ENCODE measurements at places on chromosomes 11 and 22.

DNA sequence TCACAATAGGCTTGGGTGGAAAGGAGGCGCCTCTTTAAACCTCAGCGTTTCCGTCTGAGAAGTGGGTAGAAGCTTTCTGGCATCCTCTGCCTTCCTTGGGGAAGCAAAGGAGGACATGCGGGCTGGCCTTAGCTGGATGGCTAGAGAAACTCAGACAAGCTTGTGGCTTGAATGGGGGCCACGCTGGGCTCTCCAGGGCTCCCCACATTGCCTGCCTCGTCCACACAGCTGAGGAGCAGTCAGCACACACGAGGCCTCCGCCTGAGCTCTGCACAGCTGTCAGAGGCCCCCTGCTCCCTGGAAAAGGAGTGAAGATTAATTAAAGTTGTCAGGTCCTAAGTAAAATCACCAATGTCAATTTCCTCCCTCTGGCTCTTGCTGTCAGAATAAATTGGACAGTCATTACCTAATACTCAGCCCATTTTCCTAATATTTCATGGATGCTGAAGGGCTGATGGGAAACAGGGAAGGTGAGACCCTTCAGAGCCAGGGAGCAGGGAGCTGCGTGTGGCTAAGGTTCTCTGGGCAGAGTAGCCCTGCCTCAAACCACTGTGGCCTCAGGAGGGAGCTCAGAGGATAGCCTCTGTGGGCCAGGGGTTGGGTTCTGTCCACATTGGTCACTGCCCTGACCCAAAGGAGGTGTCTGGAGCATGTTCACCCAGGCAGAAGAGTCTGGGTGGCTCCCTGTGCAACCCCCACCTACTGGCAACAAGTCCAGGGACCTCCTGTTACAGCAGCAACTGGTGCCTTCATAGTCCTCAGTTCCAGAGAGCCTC lies 118.3 kb upstream of the CD82 start:
- no peak for DNase-seq

GRCh38 chr11:119626871-119627270 lies 102.1 kb downstream of the NECTIN1 start:
- no peak for DNase-seq

- no peak for DNase-seq
These were observed 24.3 kb upstream of the KCNA4 start for GRCh38 chr11:30041171-30041570.

DNA sequence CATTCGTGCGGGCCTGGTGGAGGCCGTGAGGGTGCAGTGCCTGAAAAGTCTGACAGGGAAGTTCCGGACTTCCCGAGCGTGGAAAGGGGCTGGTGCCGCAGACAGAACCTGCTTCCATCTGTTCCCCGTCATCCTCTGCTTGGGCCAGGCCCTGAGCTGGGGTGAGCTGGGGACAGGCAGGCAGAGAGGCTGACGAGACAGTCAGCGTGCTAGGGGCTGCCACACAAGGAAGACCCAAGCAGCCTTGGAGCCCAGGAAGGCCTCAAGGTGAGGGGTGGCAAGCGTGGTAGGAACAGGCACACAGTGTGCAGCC lies 25.5 kb downstream of the NADSYN1 start:
- no peak for DNase-seq

DNA sequence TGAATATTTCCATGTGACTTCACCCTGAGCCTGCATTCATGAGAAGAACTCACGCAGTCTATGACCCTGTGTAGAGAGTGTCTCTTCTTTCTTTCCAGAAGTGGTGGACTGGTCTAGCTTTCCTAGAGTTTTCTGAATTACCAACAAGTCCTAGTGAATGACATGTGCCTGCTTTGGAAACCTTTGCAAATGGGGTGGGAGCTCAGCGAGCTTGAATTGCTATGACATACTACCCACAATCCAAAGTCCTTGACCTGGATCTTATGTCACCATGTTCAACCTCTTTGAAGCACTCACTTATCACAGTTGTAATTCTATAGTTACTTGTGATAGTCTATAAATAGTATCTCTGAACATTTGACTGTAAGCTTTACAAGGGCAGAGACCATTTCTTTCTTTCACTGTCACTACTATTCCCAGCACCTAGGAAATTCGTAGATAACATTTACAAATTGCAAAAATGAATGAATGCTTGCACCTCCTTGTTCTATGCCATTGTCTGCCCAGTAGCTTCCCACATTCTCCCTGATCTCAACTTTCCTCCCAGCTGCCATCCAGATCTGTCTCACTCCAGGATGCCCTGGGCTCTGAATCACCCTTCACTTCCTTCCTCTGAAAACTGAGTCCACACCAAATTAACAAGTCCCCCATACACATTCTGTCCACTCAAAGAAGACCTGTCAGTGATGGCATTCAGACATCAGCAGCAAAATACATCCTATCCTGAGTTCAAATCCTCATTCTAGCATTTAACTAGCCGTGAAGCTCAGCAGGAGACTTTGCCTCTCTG lies 201.9 kb upstream of the SESN3 start:
- no peak for DNase-seq

- DNase-seq: no peak
These were observed 515.3 kb downstream of the JRKL start for GRCh38 chr11:96905143-96905542.

DNA sequence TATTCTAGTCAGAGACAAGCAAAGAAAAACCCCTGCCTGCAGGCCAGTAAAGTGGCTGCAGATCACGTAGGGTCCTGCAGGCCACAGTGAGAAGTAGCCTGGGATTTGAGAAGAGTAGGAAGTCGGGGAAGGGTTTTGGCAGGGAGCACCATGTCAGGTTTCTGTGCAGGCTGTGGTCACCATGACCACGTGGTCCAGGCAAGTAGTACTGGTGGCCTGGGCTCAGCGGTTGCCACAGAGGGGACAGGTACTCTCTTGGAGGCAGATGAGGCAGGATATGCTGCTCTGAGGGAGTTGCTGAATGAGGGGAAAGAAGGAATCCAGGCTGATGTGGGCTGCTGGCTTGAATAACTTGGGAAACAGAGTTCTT lies 46.5 kb downstream of the PISD start:
- no peak for DNase-seq

DNA sequence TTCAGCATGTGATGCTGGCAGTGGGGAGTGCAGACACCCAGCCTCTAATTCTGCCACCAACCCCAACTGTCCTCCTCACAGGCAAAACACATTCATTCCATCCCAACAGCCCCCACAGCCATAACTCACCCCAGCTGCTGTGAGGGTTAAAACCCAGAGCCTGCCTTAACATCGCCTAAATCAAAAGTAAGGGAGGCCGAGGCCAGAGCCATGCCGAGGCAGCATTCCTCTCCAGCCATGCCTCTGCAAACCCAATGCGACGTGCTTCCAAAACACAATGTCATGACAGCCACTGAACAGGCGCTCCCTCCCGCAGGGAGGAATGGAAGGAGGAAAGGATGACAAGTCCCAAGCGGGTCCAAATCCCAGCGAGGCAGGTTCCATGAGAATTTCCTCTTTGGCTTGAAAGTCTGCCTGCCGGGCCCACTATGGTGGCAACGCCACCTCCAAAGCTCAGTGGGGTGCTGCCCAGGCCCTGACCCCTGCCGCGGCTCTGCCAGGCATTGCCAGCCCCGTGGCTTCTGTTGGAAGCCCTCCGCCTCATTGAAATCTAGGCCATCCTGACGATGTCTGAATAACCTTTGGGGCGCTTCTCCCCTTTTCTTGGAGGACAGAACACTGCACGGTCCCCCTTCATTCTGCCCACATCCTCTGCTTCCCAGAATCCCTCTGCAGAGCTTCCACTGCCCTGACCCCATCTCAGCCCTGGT lies 472.3 kb downstream of the BRD1 start:
- no peak for DNase-seq

DNA sequence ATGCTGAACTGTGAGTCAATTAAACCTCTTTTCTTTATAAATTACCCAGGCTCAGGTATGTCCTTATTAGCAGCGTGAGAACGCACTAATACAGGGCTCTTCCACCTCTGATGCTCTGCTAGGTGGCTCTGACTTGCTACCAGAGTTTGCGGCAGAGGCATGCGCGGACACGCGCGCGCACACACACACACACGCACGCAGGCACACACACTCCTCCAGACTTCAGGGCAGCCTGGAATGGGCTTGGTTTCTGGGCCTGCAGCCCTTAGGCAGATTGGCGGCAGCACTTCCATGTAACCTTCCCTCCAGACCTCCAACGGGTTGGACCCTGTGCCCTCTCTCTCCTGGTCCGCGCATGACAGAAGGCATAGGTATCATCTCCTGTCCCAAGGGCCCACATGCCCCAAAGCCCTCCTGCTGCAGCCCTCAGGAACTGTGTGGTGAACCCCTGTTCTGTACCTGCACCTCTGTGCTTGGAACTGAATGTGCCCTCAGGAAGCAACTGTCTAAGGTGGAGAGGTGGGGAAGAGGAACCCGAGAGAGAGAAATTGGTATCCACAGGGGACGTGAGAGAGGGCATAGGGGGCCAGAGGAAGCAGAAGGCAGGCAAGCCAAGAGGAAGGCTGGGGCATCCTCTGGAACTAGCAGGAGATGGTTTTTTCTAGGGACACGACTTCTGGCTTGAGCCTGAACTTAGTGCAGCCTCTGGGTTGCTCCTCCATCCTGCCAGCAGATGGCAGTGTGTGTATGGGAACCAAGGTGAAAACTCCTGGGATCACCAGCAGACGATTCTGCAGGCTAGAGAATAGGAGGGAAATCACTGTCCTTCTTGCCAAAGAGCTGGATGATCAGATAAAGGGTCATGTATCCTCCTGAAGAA lies 23.4 kb upstream of the RIC3 start:
- DNase-seq: peak; percentile 44

DNA sequence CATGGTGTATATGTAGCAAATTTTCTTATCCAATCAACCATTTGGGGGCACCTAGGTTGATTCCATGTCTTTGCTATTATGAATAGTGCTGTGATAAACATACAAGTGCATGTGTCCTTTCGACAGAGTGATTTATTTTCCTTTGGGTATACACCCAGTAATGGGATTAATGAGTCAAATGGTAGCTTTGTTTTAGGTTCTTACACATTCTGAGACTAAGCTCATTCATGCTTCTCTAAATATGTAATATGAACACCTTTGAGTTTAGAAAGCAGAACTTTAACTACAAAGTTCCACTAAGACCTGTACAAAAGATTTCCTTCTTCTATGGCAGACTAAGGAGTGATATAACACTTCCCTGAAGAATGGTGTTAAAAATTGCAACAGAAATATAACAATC lies 627.0 kb downstream of the KCNA4 start:
- no peak for DNase-seq

DNA sequence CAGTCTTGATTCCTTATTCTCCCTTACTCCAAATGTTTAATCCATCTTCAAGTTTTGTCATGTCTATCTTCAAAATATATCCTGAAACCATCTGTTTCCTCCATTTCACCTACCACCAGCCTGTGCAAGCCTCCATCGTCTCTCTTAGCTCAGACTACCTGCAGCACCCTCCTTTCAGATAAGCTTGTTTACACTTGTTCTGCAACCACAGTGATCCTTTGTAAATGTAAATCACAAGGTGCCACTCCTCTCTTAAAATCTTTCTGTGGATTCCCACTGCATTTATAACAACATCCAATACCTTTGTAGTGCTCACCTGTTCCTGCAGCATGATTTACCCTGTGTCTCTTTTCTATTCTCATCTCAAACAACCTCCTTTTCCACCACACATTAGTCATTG lies 31.8 kb upstream of the GPR83 start:
- no peak for DNase-seq

DNA sequence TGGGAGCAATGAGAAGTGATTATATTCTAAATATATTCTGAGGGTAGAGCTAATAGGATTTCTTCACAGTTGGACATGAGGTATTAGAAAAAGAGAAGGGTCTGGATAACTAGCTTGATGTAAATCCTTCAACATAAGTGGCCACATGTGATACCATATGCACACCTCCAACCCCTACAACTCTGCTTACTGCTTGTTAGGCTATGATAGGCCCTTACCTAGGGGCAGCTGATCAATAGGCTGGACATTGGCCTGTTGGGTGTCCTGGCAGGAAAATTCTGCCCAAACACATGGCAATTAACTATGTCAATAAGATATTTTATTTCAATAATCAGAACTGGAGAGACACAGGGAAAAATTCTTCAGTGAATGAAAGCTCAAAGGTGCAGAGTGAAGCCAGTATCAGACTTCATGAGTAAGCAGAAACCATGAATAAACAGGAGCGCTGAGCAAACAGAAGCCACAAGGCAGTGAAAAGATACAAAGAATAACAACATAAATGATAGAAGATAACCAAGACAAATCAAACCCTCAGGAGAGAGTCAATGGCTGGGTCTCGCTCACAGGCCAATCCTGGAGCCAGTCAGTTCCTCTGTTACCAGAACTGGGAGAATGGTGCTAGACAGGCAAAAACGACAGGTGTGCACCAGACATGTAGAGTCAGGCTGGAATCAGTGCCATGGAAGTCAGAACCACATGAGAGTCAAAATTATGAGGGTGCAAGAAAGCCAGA lies 46.3 kb upstream of the PSMA1 start:
- no peak for DNase-seq

GRCh38 chr11:55172734-55173415 lies 89.1 kb upstream of the TRIM48 start:
- no peak for DNase-seq

- DNase-seq: no peak
These were observed 27.5 kb upstream of the DGCR8 start for GRCh38 chr22:20052309-20053259.

DNA sequence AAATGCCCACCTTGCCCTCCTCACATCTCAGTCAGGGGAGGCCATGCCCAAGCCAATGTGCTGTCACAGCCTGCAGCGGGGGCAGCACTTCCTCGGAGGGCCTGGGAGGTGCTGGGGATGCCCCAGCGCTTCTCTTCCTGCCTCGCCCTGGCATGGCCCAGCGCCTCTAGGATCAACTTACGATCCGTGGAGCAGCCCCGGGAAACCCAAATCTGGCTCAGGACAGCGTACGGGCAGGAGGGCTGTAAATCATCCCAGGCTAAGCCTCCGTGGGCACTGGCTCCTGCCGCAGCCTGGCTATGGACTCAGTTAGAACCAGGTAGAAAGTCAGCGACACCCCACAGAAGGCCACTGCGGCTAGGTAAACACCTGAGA lies 60.9 kb upstream of the EMID1 start:
- DNase-seq: no peak

GRCh38 chr11:101497291-101497690 lies 86.5 kb downstream of the TRPC6 start:
- no peak for DNase-seq

- no peak for DNase-seq
These were observed 2.0 kb downstream of the PLEKHA7 start for GRCh38 chr11:17012179-17012578.

DNA sequence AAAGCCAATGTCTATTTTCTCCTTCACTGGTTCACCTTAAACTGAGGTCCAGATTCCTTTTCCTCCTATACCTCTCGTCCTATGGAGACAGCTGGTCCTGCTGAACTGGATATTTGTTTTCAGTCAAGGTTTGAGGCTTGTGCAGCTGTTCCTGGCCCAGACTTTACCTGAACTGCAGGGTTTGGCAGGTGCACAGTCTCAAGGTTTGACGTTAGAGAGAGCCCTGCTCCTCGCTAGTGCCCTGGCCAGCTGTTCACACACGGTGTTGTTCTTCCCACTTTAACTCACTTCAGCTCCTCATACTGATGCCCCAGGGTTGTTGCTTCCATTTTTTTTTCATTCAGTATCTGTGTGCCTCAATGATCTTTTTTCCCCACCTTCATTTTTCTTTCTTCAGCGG lies 74.0 kb upstream of the TTC12 start:
- DNase-seq: no peak
